Glomerular endothelial cell (primary cell): ENCODE measurements at places on chromosomes 7 and 10.

- DNase-seq = no peak
Observed at GRCh38 chr10:38146579-38147333, 52.6 kb downstream of the ZNF37A start.

DNA sequence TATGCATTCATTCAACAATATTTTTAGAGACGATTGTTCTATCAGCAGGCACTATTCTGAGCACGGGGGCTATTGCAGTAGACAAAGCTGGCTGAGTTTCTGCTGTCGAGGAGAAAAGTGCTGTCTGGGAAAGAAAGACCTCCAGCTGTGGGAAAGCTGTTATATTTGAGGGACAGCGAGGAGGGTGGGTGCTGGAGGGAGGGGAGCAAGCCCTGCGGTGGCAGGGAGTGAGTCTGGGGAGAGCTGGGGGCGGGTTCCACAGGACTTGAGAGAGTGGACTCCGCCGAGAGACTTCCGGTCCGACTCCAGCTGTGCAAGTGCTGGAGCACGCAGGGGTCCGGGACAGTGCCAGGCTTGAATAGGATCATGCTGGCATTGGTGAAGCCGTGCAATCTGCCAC lies 602.1 kb upstream of the FOXK1 start:
- DNase-seq = no peak

- DNase-seq = no peak
Observed at GRCh38 chr10:1552406-1552805, 184.9 kb downstream of the ADARB2 start.

- no peak for DNase-seq
Observed at GRCh38 chr10:94344522-94345122, 18.1 kb downstream of the NOC3L start.

DNA sequence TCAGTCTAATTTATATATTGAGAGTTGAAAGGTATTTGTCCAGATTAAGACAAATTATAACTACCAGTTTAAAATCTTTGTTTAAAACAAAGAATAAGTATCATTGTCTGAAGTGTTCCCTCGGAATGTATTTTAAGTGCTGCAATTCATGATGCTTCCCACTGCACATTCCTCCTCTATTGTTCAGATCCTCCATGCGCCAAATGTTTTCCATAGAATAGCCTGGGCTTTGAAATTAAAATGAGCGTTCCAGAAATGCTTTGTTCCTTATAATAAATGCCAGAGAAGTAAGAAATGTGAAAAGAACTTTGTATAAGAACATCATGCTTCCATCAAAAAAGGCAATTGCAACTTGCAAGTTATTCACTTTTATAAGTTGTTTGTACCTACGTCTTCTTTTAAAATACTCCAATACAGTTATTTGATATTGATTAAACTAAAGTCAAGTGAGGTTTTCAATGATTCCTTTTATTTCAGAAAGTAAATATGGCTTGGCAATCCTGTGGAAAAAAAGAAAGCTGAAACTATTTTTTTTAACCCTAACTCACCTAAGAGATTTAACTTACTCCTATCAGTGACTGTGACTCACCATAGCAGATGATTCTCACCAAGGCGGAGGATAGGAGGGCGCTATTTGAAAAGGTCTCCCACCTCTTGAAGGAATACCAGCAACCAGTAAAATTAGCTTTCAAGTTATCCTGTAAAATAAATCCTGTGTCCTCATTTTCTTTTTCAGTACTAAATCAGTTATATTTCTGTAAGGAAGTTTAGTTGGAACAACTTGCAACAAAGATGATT lies 85.8 kb downstream of the CTNNA3 start:
- DNase-seq = no peak

GRCh38 chr10:20085115-20085514 lies 268.9 kb downstream of the PLXDC2 start:
- DNase-seq = no peak

DNA sequence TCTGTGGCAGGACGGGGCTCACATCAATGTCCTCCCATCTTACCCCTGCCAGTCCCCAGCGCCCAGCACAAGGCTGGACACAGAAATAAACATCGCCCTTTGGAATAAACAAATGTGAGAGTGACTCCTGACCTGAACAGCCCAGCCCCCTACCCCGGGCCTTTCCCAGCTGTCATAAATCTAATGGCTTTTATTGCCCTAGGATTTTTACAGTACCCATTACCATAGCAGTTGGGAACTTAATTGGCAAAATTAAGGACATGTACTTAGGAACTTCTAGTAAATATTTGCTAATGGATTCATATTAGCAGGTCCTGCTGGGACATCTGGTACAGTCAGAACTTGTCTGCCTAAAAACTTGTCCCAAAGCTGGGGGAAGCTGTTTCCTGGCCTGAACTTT lies 76.6 kb downstream of the GLRX3 start:
- DNase-seq = no peak
